Cardiac septum (tissue), 1 donor: ENCODE measurements at places on chromosomes 5 and 9. TPM values are rescaled to one million over a fixed set of nuclear protein-coding genes. Genes with fewer than 3 reads are reported as not detected.

GRCh38 chr5:1831677-1832313 lies 30.6 kb downstream of the NDUFS6 start:
- DNase-seq: peak; percentile 33

DNA sequence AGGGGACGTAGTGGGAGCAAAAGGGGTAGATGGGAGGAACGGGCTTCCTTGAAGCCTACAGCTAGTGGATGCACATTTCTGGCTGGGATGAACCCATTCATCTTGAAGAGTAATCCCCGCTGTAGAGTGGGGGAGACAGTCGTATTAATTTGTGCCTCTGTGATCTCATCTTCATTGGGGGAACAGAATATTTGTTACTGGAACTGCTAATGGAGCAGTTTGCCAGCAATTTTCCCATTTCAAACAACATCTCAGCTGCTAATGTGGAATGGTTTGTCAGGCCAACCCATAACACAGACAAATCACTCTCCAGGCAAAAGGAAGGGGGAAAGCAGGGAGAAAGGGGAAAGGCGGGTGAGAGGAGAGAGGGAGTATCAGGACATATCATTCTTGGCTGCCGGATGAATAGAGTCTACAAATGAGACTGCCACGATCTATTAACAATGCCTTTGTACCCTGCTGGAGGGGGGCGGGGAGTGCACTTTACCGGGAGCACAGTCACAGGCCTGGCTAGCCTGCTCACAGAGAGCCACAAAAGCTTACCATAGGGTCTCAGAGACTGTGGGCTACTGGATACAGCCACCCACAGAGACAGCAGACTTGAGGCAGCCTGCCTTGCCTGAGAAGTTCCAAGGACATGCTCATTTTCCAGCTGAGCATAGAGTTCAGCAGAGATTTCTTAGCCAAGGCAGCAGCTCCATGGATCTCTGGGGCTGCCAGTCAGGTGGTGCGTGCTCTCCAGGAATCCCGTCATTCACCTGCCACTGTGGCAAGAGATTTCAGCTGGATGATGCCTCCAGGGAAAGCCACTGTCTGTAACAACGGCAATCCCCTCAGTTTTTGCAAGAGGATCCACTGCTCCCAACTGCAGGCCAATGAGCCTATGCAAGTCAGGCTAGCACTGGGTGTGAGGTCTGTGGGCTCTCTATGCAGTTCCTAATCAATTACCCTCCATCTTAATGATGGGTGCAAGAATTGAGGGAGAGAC lies 217.7 kb upstream of the PANK3 start:
- DNase-seq: no peak

- no peak for DNase-seq
Observed at GRCh38 chr9:115386963-115387770, 269.2 kb upstream of the TNC start.

- no peak for DNase-seq
Observed at GRCh38 chr9:101536938-101537337, 3.3 kb downstream of the RNF20 start.

GRCh38 chr9:113309204-113309813 lies 6.1 kb upstream of the RNF183 start:
- DNase-seq: no peak

Gene PCDHGB4
- 12.5 TPM for total RNA-seq

Gene GTF3C5
- total RNA-seq: 27.6 TPM

- DNase-seq: no peak
Observed at GRCh38 chr9:122143876-122144405, 15.6 kb downstream of the NDUFA8 start.

DNA sequence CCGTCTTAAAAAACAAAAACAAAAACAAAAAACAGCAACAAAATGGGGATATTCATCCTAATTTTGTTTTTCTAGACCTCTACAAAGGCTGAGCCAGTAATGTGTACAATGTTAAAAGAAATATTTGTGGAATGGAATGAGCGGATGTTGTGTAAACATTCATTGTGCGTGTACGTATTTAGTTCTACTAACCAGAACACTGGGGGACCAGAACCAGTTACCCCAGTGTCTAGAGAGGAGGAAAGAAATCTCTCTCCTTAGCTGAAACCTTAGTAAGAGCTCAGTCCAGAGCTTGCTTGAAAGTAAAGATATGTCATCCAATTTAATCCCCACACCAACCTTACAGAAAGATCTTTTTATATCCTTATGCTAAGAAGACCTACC lies 106.7 kb upstream of the CPEB4 start:
- DNase-seq: no peak

- DNase-seq: no peak
Observed at GRCh38 chr9:2145746-2146145, 130.6 kb downstream of the SMARCA2 start.

- no peak for DNase-seq
Observed at GRCh38 chr5:53331463-53331862, 149.0 kb upstream of the FST start.

DNA sequence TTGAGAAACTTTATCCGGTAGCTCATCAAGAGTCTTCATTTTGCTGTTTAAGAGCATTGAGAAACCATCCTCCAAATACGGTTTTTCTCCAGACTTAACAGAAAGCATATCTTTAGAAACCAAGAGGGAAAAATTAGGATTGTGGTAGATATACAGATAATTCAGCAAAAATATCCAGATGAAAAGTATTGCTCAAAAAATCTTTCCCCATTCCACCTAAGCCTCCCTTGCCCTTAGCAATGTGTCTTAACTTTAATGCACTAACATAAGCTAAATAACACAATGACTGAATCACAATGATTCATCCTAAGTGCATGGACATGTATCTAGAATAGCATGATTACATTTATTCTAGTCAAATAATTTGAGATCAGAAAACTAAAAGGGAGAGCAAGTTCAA lies 130.3 kb upstream of the TARS1 start:
- DNase-seq: no peak

DNA sequence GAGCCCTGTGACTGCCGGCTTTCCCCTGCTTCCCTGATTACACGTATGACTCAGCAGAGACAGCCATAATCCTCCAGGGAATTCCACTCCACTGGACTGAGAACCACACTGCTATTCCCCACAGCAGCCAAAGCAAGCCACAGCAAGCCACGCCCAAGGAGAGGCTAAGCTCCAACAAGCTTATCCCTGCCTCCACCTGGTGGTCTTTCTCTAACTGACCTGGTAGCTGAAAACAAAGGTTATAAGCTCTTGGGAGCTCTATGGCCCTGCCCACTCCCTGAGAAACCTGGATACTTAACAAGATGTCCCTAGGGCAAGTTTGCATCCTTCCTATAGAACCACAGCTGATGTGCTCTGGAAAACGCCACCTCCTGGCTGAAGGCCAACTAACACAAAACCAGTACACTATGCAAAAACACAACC lies 613.7 kb upstream of the CDH18 start:
- DNase-seq: no peak

DNA sequence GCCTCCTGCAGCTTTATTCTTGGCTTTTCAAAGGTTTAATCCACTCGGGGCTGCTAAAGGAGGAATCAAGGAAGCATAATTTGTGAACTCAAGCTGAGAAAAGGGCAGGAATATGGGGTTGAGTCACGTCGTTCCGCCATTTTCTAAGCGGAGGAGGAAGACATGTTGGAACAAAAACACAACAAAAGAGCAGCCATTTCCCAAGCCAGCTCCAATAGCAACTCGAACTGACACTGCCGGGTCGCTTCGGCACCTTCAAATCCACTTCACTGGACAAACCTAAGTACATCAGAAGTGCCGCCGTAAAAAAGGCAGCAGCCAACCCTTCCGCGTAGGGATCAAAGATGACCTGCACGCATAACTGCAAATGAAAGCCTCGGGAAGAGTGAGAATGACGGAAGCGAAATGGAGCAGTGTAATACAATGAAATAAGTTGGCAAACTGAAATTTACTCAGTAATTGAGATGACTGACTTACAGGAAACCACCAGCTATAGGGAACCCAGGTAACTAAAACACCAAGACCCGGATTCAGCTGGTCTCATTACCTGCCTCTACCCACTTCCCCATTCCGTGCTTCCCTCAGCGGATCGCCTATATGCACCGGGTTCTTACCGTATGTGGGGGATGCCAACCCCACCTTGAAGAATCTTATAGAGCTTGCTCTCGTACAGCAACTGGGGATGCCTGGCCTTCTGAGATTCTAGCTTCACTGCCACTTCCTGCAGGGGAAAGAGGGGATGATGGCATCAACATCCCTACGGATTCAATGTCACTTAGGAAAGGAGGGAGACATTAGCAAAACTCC lies 1.6 kb downstream of the CSNK1A1 start:
- DNase-seq: no peak

GRCh38 chr5:177319913-177320588 lies 8.4 kb upstream of the MXD3 start:
- DNase-seq: peak; percentile 86

DNA sequence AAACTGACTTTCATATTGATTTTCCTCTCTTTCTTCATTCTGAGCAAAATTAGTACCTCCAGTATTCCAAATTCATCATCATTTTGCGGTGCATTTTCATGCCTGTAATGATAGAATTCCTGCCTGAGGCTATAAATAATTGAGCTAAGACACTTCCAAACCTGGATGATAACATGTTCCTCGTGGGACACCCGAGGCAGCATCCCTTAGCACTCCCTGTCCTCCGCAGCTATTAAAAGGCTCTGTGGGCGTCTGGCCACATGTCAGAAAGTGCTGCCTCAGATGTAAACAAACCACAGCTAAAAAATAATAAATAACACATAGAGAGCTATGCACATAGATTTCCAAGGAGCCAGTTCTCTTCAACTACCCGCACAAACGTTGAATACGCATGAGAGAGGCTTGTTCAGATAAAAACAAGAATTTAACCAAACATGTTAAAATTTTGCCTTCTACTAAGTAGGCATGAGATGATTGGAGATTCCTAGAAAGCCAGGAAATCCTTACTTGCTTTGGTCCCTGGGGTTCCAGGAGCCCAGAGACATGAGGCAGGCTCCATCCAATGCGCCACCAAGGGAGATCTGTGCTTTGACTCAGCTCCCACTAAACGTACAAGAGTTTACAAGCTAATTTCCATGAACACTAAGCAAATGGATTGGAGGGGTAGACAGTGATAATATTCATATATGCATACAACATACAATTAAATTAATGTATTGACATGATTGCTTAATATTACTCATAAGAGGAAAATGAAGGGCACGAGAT lies 82.7 kb downstream of the SHC3 start:
- no peak for DNase-seq

Gene GNG10
- 36.4 TPM for total RNA-seq

Gene TLR4
- total RNA-seq: 7.5 TPM

GRCh38 chr9:116051528-116051927 lies 102.1 kb upstream of the PAPPA start:
- no peak for DNase-seq

GRCh38 chr9:101516655-101517054 lies 17.0 kb upstream of the RNF20 start:
- no peak for DNase-seq
